ENCODE measurements at places on chromosomes 2 and 18.

GRCh38 chr2:164711766-164712138 lies 90.5 kb upstream of the GRB14 start:
- DNase-seq = no peak

DNA sequence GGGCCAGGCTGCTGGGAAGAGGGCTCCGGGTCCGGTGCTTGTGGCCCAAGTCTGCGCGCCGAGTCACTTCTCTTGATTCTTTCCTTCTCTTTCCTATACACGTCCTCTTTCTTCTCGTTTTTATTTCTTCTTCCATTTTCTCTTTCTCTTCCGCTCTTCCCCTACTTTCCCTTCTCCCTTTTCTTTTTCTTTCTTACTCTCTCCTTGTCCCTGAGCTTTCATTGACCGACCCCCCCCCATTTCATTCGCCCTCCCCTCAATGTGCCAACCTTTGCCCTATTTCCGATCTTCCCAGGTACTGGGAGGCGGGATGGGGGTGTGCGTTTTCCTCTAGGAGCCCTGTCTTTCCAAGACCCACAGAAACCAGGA lies 1.8 kb downstream of the ONECUT2 start:
- no peak for DNase-seq

GRCh38 chr2:205129531-205129930 lies 552.8 kb upstream of the NRP2 start:
- DNase-seq = no peak

DNA sequence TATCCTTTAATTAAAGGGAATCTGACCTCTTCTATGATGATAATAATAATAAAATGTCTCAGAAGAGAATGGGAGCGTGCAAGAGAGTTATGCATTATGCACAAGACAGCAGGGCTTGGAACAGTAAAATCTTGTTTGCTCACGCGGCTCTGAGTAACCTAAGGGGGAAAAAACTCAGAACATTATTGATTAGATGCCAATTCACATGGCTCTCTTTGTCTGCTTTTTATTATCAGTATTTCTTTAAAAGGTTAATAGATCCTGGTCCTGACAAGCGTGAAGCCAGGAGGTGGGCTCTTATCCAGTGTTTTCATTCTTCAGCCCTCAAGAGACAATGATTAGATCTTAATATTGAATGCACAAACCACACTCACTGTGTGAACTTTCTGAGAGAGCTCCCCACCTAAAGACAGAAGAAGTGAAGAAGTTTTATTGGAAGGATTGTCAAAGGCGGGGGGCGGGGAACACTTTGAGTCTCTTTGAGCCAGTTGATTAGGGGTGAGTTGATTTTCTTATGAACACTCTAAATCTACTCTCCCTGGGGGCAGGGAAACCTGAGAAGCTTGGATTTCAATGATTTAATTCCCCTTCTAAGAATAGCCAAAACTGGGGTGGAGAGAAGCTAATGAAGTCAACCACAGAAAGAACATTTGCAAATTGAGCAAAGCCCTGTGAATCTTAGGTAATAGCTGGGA lies 127.5 kb upstream of the CTAGE1 start:
- no peak for DNase-seq

DNA sequence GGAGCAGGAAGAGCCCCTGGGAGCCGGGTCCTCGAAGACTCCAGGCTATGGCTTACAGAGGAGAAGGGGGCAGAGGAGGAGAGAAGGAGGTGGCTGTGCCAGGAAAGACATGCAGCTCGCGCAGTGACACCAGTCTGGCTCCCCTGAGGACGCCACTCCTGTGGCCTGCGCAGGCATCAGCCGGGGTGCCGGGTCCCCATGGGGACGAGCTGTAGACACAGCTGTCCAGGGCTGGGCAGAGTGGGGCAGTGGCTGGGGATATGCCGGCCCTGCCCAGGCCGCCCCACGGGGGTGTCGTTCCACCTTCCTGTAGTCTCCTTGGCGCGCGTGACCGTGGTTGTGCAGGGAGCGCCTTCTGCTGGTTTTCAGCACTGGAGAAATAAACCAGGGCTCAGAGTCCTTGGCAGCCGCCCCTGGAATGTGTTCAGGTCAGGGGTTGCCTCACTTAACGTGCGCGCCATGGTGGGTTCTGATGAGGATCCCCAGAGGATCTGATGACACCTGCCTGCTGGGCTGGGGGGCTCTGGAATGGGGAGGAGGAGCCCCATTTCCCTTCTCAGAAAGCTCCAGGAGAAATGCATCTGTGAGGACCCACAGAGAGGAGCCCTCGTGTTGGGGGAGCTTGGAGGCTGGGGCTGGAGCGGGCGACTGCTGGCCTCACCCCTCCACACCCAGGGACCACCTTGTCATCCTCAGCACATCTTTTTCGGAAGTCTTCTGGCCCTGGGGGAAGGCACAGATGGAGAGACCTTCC lies 26.7 kb downstream of the RAMP1 start:
- DNase-seq = no peak

DNA sequence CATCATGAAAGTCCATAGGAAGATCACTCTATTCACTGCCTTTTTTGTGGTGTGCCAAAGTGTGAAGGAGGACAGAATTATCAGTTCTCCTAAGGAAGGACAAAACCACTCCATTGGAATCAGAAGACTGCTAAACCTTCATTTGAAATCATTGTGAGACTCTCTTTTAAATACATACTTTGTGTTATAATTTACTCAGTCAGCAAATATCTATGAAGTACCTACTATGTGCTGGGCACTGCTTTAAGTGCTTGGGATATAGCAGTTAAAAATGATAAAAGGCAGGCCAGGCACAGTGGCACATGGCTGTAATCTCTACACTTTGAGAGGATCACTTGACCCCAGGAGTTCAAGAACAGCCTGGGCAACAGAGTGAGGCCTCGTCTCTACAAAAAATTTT lies 692.3 kb downstream of the DSC3 start:
- no peak for DNase-seq

GRCh38 chr2:73897934-73898333 lies 5.1 kb downstream of the ACTG2 start:
- DNase-seq = no peak

All from activated CD4-positive, alpha-beta T cell treated with anti-CD3 and anti-CD28 coated beads, Interleukin-2, amount 50 U/mL, for 24 hours (primary cell).